Cardiac ventricle fibroblast (primary cell): ENCODE measurements at places on chromosomes 3 and 15. TPM values are rescaled to one million over a fixed set of nuclear protein-coding genes. Genes with fewer than 3 reads are reported as not detected.

Gene CYP8B1
- not detected in 2 replicates for total RNA-seq

Gene CADM2
- total RNA-seq = not detected in 2 replicates

Gene FETUB
- total RNA-seq = not detected in 2 replicates

Gene CAPN3
- 0.98 and 2.4 TPM in 2 replicates for total RNA-seq

Gene TEX55
- total RNA-seq = not detected in 2 replicates

Gene ZNF774
- total RNA-seq = 0.19 and 0.34 TPM in 2 replicates

Gene HTR3E
- not detected in 2 replicates for total RNA-seq

Gene GABRA5
- total RNA-seq = not detected in 2 replicates

Gene ST3GAL6
- 11.0 and 12.0 TPM in 2 replicates for total RNA-seq

Gene ZNF35
- total RNA-seq = 5.1 and 7.4 TPM in 2 replicates

Gene ST8SIA2
- total RNA-seq = not detected in 2 replicates

Gene POLQ
- 0.19 and 0.68 TPM in 2 replicates for total RNA-seq

Gene PDZRN3
- 44.8 and 46.0 TPM in 2 replicates for total RNA-seq

Gene GOLGA8S
- total RNA-seq = 0.19 and 0.39 TPM in 2 replicates

Gene C3orf49
- not detected in 2 replicates for total RNA-seq

Gene P3H2
- 2.7 and 9.7 TPM in 2 replicates for total RNA-seq

Gene SERPINI2
- total RNA-seq = not detected in 2 replicates

Gene C2CD4B
- 1.2 and 1.5 TPM in 2 replicates for total RNA-seq

Gene MTHFS
- total RNA-seq = 8.0 and 21.3 TPM in 2 replicates

Gene GOLGA8A
- total RNA-seq = 9.3 and 14.0 TPM in 2 replicates

Gene TLR9
- total RNA-seq = not detected in 2 replicates

Gene TF
- 0.10 and 0.12 TPM in 2 replicates for total RNA-seq

Gene RPL14
- total RNA-seq = 689 and 727 TPM in 2 replicates

Gene RPL29
- total RNA-seq = 2,153 and 2,428 TPM in 2 replicates

Gene TNFAIP8L3
- 6.6 and 11.5 TPM in 2 replicates for total RNA-seq

Gene CCR9
- not detected in 2 replicates for total RNA-seq

Gene SLC2A2
- not detected in 2 replicates for total RNA-seq

Gene ACKR2
- total RNA-seq = 0.39 and 1.00 TPM in 2 replicates

Gene AGBL1
- total RNA-seq = not detected in 2 replicates

Gene CHRM5
- total RNA-seq = 0.06 TPM in 1 of 2 replicates, not detected in the other

Gene CTXND1
- not detected in 2 replicates for total RNA-seq

Gene C3orf33
- 1.2 and 3.1 TPM in 2 replicates for total RNA-seq

Gene AADACL2
- total RNA-seq = not detected in 2 replicates
